Thoracic aorta (tissue), 2 donors: ENCODE measurements at places on chromosomes 1 and 21.

- no peak for DNase-seq
These were observed 3.2 kb downstream of the SLC6A17 start for GRCh38 chr1:110153407-110153950.

- no peak for DNase-seq
These were observed 12.5 kb upstream of the VAMP4 start for GRCh38 chr1:171754353-171754705.

DNA sequence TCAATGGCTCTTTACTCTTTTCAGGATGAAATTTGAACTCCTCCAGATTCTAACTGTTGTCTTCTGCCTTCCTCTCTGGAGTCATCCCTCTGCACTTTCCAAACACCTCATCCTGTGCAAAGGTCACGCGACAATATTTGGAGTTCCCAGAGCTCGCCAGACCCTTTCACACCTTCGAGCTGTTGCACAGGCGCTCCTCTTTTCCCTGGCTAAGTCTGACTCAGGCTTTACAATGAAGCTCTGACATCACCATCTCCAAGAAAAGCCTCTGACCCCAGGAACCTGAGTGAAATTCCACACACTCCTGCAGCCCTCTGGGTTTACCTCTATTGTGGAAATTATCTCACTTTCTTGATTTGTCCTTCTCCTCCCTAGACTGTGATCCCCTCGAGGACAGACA lies 270.3 kb downstream of the RGS7 start:
- DNase-seq, result no peak

- DNase-seq, result peak; percentile 86
These were observed 57.5 kb upstream of the EPS8L3 start for GRCh38 chr1:109821221-109821669.

- DNase-seq, result no peak
These were observed 241.1 kb upstream of the KIAA0040 start for GRCh38 chr1:175433532-175434282.

GRCh38 chr1:78373676-78374075 lies 117.1 kb upstream of the PTGFR start:
- DNase-seq, result no peak

DNA sequence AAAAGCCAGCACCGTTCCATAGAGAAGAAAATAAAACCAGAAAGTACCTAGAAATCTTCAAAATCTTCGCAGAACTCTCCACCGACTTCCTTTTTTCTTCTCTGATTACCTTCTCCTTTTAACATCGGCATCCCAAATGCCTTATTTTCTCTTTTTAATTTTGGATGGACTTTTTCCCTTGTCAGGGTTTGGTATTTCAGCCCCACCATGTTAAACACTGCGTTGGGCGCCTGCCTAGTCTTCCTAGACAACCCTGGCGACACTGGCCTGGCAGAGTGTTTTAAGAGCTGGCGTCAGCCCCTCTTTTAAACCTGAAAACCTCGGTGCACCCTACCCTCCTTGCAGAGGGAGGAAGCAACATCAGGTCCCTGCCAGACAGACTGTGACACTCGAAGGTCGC lies 66.0 kb upstream of the EFHD2 start:
- DNase-seq, result peak; percentile 52

GRCh38 chr1:185808631-185809030 lies 74.4 kb downstream of the HMCN1 start:
- DNase-seq, result no peak

- no peak for DNase-seq
These were observed 33.7 kb upstream of the IL6R start for GRCh38 chr1:154371436-154371835.

GRCh38 chr1:93328809-93329760 lies 16.6 kb upstream of the DR1 start:
- DNase-seq, result no peak

DNA sequence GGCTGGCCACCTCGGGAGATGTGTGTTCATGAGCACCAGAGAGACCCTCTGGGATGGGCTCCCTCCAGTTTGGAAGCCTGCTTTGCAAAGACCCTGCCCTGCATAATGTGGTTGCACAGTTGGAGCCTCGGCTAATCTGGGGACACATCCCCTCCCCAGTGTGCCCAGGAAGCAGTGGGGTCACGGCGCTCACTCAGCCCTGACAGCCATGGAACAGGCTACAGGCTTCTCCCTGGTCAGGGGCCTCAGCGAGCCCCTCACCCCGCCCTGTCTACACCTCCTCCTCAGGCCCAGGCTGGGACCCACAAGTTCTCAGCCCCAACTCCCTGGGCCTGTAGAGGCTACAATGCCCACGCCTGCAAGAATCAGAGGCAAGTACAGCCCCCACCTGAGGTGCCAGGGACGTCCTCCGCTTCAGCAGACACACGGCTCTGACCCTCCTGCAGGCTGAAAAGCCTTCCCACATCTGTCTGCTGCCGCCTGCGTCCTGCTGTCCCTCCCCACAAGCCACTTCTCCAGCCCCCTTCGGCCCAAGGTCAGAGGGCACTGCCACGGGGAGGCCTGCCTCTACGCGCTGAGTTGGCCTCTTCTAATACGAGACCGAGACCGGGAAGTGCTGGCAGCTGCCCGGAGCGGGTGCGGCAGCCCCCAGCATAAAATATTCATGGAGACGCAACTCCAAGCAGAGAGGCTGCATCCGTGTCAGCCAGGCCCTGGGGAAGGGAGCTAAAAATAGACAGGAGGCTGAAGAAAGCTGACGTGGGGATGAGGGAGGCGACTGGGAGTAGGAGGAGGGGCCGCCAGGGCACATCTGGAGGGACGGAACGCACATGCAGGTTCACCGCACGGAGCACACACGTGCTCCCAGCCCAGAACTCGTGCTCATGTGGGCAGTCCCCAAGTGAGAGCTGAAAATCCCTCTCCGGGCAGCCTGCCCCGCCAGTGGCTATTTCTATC lies 15.2 kb upstream of the GPR153 start:
- no peak for DNase-seq

DNA sequence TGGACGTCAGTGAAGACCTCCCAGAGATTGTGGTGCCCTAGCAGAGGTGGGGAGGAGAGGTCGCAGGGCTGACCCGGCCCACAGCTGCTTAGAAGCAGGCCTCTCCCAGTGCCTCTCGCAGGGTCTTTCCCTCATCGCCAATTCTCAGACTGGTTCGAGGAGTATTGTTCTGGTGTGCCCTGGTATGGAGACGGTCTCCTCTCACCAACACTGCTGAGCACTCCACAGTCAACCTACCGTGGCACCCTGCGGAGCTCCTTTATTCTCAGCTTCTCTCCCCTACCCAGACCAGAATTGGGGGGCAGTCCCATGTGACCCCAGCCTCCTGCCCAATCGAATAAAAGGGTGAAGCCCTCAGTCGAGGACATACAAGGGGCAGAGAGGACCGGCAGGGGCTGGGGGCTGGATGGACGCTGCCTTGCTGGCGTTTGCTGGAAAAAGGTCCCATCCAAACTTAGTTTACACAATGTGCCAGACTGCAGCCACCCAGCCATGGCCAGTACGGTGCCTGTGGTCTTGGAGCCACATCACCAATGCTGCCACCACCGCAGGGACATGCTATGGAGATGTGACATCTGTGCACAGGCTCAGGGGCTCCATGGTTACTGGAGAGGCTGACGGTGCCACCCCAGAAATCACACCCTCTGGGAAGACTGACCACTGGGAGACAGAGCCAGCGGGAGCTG lies 80.8 kb downstream of the STUM start:
- DNase-seq, result no peak

DNA sequence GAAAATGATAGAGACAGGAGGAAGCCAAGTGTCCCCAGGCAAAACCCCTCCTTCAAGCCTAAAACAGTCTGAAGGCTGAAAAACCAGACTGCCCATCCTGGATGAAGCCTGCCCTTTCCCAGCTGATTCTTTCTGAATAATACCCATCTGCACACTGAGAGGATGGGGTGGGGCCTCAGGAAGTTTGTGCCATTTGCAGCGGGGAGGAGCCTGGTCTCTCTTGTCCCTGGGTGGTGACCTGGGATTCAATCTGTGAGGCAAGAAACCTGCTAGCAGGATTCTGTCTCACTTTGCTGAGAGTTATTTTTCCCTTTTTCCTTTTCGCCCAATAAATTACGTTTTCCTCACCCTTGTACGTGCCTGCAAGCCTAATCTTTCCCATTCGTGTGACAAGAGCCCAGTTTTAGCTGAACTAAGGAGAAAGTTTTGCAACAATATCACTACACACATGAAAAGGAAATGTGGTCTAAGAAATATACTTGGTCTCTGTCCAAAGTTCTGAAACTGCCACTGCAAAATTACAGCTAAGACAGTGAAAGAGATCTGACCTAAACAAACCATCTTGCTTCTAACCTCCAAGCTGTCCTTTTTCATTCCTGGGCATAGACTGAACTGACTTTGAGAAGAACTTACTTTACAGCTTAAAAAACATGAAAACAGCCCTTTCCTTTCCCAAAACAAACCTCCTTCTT lies 105.0 kb downstream of the COP1 start:
- DNase-seq, result no peak

GRCh38 chr21:34574601-34575529 lies 40.0 kb downstream of the RCAN1 start:
- no peak for DNase-seq

GRCh38 chr1:223067914-223068313 lies 75.1 kb downstream of the TLR5 start:
- DNase-seq, result no peak

DNA sequence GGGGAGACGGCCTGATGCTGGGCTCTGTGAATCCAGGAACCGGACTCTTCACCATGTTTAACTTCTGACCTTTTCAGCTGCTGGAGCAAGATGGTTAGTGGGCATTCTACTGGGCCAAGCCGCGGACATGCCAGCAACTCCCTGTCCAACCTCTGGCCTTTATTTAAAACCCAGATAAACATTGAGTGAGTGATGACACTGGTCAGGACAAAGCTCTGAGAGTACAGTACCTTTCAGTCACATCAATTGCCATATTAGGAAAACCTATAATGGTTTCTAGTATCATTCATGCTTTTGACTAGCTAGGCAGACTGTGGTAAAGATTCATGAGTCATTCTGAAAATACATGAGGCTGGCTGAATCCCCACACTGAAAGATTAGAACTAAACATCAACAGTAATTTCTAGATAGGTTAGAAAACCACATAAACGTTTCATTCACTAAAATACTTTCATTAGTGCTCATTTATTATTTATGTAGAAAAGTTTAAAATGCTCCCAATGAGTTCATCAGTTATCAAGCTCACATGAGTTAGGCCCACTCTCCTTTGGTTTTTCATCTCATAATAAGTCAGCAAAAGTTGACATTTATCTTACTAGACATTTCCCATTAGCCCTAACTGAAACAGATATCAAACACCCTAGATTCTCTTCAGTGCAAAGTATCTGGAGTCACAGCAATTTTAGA lies 7.1 kb upstream of the ACTA1 start:
- DNase-seq, result no peak
